ENCODE measurements at places on chromosomes 3 and 15. TPM values are rescaled to one million over a fixed set of nuclear protein-coding genes. Genes with fewer than 3 reads are reported as not detected.

Gene SNURF
- 3.6 TPM for total RNA-seq

Gene PARP6
- 46.5 TPM for total RNA-seq

Gene CKMT1B
- 2.2 TPM for total RNA-seq

Gene ATP13A4
- total RNA-seq: 0.63 TPM

Gene RPL39L
- total RNA-seq: 8.3 TPM

Gene SAMD7
- total RNA-seq: not detected

Gene PSTPIP1
- total RNA-seq: 11.8 TPM

Gene NANOGP8
- not detected for total RNA-seq

Gene CDHR4
- total RNA-seq: not detected

Gene CHL1
- 38.6 TPM for total RNA-seq

Gene ONECUT1
- total RNA-seq: not detected

- no peak for DNase-seq
Measured at GRCh38 chr3:169286214-169286613, 377.3 kb downstream of the MECOM start.

GRCh38 chr15:79197285-79197684, 85.2 kb upstream of the ANKRD34C start:
- no peak for DNase-seq

GRCh38 chr15:65921780-65922179, 52.5 kb downstream of the RAB11A start:
- DNase-seq: no peak

DNA sequence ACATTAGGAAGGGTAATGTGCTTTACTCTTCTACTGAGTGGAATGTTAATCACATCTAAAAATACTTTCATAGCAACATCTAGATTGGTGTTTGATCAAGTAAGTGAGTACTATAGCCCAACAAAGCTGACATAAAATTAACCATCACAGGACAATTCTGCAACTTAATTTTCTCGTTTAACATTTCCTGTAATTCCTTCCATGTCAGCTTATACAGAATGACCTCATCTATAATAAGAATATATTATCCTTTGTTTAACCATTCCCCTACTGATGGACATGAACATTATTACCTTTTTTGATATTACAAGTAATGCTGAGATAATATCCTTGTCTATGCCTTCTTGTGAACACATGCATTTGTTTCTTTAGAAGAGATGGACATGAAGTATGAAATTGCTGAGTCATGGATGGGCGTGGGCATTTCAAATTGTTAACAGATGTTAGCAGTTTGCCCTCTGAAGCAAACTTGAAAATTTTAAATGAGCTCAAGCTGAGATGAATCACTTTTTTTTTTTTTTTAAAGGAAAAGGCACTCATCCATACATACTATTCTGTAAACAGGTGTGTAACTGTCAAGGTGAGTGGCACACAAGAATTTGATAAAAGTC, 85.1 kb downstream of the OXNAD1 start:
- DNase-seq: no peak

GRCh38 chr3:161796780-161797179, 300.2 kb downstream of the OTOL1 start:
- no peak for DNase-seq

DNA sequence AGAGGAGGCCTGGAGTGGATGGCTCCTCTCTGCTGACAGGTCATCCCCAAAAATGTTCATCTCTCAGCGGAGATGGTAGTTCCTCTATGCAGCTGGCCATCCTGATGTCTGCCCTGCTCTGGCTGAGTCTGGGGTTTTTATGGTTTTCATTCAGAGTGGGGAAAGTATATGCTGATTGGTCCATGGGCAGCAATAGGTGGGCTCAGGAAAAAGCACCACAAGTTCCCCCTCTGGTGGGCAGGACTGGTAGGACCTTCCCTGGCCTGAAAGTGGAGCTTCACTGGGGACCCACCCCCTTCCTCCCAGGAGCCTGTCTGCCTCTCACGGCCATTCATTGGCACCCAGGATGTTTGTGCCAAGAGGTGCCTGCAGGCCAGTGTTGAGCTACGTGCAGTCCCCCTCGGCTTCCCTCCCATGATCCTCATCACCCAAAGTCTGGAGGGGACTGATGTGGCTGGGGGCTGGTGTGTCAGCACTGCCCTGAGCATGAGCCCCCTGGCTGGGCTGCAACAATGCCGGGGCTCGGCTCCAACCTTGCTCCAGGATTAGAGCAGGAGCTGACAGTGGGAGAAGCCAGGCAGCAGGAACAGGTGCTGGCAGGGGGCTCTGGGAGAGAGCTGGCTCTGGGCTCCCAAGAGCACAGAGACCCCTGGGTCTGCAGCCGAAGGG, 13.1 kb upstream of the BLOC1S6 start:
- no peak for DNase-seq

GRCh38 chr3:157360044-157360443, 76.6 kb upstream of the PTX3 start:
- no peak for DNase-seq

GRCh38 chr15:40106203-40107161, 2.2 kb downstream of the BMF start:
- DNase-seq: no peak

DNA sequence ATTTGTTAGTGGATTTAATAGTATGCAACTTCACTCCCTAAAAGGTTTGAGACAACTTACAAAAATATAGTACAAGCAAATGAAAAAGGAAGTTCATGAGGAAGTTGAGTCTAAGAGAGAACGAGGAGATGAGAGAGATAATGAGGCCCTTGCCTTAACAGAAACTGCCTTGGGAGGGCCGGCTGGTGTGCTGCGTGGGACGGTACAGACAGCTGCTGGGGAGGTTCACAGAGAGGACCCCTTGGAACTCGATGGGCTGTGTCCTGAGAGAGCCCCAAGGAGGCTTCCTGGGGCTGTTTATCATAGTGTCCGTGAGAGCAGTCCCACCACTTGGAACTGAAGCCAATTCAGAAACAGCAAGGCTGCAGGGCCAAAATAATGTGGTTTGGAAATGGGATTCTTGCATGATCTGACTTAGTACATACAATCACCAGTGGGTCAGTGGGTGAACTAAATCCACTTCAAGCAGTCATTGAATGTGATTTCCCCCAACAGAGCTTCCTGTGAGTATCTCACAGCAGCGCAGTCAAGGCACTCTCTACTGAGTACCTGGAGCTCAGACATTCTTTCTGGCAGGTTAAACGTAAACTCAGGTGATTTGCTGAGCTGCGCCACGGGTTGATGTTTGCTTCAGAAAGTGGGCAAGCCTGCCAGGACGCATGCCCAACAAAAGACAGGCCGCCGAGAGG, 90.8 kb downstream of the CRTC3 start:
- DNase-seq: no peak

DNA sequence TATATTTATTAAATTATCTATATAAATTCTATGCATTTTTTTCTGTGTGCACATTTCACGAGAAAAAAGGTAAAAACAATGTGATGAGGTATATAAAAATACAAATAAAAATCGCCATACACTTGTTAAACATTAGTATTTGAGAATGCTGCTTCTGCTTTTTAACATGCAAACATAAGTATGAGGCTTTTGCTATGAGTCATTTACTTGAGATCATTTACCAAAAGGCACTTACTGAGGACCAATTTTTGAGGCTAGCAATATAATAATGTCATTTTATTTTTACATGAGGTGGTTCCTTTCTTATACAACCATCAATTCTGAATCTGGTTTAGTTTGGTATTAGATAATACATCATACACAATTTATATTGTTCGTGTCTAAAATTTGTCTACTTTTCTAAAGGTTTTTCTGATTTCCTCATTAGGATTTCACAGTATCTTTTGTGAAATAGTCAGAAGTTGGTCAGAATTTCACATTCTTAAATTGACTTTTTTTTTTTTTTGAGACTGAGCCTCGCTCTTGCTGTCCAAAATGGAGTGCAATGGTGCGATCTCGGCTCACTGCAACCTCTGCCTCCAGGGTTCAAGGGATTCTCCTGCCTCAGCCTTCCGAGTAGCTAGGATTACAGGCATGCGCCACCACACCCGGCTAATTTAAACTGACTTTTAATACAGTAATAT, 25.6 kb downstream of the DCUN1D1 start:
- no peak for DNase-seq

DNA sequence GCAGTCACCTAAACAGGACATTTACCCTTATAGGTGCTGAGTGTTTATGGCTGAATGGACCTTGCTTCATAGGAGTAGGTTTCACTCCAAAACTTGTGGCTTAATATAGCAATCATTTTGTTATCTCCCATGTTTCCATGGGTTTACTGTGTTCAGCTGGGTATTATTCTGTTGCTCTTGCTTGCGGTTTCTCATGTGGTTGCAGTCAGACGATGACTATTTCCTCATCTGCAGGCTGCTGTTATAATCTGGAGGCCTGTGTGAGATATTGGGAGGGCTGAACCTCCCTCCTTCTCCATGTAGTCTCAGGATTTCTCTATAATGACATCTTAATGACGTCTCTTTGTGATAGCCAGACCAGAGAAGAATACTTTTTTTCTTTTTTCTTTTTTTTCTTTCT, 98.1 kb downstream of the ZPLD1 start:
- no peak for DNase-seq

- DNase-seq: no peak
Measured at GRCh38 chr3:127192576-127193232, at the start of gene PRR23E. Gene PRR23E, plus strand, starts transcription at chr3:127193131. Its CDS starts 3,555 bp downstream, at chr3:127196686.

DNA sequence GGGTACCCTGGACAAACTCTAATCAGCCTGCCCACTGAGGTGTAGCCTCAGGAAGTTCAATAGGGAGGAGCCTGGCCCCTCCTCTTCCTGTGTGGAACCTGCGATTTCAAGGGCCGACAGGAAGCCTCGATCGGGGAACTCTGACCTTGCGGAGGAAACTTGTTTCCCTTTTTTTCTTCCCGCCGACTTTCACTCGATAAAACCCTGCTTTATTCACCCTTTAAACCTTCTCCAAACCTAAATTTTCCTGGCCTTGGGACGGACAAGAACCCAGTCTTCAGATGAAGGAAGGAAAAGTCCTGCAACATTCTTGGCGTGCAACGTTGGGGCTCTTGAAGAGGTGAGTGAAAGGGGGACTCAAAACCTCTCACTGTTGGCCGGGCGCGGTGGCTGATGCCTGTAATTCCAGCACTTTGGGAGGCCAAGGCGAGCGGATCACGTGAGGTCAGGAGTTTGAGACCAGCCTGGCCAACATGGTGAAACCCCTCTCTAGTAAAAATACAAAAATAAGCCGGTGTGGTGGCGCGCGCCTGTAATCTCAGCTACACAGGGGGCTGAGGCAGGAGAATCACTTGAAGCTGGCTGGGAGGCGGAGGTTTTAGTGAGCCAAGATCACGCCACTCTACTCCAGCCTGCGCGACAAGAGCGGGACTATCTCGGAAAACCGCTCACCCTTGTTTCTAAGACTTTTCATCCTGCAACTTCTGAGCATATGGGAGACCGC, 208.2 kb downstream of the ZNF385D start:
- DNase-seq: no peak

GRCh38 chr3:185733980-185734724, 90.7 kb downstream of the IGF2BP2 start:
- no peak for DNase-seq

DNA sequence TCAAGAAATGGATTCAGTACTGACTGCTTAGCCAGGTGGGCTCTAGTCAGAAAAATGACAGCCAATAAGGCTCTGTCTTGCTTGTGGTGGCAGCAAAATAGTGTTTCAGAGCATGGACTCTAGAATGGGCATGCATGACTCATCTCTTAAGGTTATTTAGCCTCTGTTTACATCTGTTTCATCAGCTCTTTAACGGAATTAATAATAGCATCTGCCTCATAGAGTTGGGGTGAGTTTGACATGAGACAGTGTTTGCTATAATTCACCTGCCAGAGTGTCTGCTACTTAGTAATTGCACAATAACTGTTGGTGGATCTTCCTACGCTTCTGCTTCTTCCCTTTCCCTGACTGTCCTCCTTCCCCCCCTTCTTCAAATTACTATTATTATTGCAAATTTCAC, 350.4 kb upstream of the SEMA6D start:
- no peak for DNase-seq

- DNase-seq: no peak
Measured at GRCh38 chr3:124887932-124888298, 750 bp upstream of the ITGB5 start.

GRCh38 chr15:77525400-77525811, 104.7 kb downstream of the HMG20A start:
- no peak for DNase-seq

DNA sequence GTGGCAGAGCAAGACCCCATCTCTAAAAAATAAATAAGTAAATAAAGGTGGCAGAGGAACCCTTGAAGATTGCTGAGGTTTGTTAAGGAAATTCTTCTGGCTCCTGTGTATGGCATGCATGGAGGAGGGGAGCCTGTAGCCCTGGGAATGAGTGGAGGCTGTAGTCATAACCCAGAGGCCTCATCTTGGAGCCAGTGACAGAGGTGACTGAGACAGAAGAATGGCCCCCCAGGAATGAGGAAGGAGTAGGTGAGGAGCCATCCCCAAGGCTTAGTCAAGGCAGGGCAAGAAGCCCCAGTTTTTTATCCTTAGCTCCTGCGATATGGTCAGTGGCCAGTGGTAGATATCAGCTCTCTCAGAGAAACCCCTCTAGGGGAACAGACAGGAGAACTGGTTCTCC, 46.5 kb downstream of the BSN start:
- DNase-seq: no peak

Measured in esophagus muscularis mucosa (tissue), 4 donors.